ENCODE measurements at places on chromosomes 6 and 20. TPM values are rescaled to one million over a fixed set of nuclear protein-coding genes. Genes with fewer than 3 reads are reported as not detected.

DNA sequence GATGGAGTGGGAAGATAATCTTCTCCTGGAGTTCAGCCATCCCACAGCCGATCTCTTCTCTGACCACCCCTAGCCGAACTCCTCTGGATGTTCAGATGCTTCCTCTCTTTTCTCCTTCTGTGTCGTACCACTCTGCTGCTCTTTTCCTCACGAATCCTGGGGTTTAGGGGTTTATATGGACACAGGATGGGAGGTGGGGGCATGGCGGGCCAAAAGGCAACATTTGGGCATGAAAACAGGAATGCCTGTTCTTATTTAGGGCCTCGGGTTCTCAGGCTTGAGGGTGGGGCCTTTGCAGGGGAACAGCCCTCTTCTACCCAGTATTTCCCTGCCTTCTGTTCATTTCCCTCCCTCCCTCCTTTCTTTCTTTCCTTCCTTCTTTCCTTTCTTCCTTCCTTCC, 112.7 kb downstream of the SLC35B3 start:
- H3K36me3 ChIP-seq: no peaks in the 10 kb centered on the region
- no peak overlapping the region for H3K4me3 ChIP-seq
- no peaks in the 10 kb centered on the region for H3K4me1 ChIP-seq
- ATAC-seq: no peak
- no peaks in the 10 kb centered on the region for H3K27me3 ChIP-seq
- no peak overlapping the region for H3K27ac ChIP-seq

GRCh38 chr6:108588586-108588985, 27.9 kb downstream of the FOXO3 start:
- peak overlapping the region; percentile 86 for H3K27ac ChIP-seq
- no peak for ATAC-seq
- H3K27me3 ChIP-seq: no peaks in the 10 kb centered on the region

DNA sequence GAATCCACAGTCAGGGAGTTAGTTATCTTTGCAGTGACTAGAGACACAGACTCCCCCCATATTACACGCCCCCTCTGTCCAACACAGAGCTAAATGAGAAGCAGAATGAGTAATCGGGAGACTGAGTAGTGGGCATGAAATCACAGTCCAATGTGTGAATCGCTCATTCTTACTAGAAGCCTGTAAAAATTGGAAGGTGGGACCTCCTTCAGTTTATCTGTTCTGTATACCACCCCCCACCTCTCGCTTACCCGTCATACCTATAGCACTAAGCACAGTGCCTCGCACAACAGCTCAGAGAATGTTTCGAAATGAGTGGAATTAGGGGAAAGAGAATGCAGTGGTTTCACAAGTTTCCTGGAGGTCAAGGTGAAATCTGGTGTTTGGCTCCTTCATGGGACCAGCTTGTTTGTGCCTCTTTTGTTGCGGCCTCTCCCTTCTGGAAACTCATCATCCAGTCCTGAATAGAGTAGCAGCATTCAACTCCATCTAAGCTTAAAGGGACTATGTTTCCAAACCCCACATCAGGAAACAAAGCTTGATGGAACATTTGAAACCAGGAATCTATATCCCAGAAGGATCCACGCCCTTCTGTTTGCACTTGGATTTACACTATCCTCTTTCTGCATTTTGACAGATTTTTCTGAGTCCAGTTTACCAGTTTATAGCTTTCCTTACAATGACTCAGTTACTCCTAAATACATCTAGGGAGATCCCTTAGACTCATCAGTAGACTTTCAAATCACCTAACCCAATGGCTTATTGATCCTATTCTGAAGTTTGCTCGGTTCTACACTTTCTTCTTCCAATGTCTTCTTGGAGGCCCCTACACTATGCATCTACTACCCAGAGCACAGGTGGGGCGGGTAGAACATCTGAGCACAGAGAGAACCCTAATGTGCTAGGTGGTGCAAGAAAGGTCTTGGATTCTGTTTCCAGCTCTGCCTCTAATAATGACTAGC, 59.2 kb upstream of the PIM1 start:
- H3K27me3 ChIP-seq: no peaks in the 10 kb centered on the region
- no peaks in the 10 kb centered on the region for H3K4me1 ChIP-seq
- H3K36me3 ChIP-seq: no peaks in the 10 kb centered on the region
- no peak overlapping the region for H3K27ac ChIP-seq

GRCh38 chr20:38049800-38050199, 16.3 kb downstream of the RPRD1B start:
- no peak for ATAC-seq
- no peak overlapping the region for H3K4me3 ChIP-seq
- no peak overlapping the region for H3K27ac ChIP-seq

SLC32A1 gene
- total RNA-seq: not detected

DNA sequence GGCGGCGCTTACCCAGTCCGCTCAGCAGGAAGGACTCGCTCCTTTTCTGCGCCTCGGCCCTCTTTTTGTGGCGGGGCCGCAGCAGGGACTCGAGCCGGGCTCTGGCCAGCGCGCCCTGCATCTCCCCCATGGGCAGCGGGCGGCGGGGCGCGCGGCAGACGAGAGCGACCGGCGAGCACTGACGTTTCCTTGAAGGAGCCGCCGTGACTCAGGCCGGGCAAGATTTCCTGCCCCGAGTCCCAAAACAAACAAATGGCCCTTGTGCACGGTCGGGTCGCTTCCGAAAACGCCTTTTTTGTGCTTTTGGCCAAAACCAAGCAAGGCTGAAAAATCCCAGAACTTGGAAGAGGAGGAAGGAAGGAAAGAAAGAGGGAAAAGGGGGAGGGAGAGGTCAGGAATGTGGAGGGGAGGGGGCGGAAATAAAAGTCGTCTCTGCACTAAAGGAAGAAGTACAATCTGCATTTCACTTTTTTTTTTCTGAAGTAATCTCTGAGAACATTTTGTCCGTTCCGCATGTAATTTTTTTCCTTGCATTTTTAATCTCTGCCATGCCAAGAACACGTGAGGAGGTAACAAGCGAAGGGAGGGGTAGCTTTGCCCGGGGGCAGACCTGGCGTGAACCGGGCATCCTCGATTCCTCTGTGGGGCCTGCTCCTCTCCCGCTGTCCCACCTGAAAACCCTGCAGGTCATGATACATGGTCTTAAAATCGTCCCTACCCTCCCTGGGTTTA, 123.3 kb upstream of the SLC2A12 start:
- H3K27ac ChIP-seq: peak overlapping the region; percentile 92
- H3K27me3 ChIP-seq: no peaks in the 10 kb centered on the region
- ATAC-seq: peak; percentile 37
- H3K36me3 ChIP-seq: no peaks in the 10 kb centered on the region

DNA sequence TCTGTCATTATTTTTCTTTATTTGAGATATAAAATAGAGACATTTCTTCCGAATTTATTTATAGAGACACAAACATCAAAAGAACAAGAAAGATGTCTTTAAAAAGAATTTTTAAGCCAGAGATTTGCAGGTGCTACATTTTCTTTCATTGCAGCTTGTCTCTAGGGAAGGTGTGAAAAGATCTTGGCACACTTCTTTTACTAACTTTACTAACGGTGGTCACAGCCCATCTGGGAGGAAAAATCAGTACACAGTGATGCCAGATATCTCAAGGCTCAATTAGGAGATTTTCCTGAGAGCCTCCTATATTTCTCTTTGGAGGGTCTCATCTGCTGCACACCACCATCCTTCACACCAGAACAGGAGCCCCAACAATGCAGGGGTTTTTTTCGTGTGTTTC, 29.5 kb downstream of the ABRACL start:
- no peak overlapping the region for H3K27ac ChIP-seq
- H3K27me3 ChIP-seq: no peaks in the 10 kb centered on the region
- no peak overlapping the region for H3K4me3 ChIP-seq
- H3K36me3 ChIP-seq: no peaks in the 10 kb centered on the region
- no peak for ATAC-seq

- no peaks in the 10 kb centered on the region for H3K36me3 ChIP-seq
- H3K4me1 ChIP-seq: no peaks in the 10 kb centered on the region
- no peak overlapping the region for H3K4me3 ChIP-seq
These were observed 199.0 kb downstream of the MYLK4 start for GRCh38 chr6:2551705-2552104.

ZC2HC1B gene
- total RNA-seq: not detected

GRCh38 chr6:36227379-36228228, 31.1 kb downstream of the BRPF3 start:
- peaks cover 98% of the 10 kb centered on the region for H3K36me3 ChIP-seq
- no peak overlapping the region for H3K4me3 ChIP-seq
- H3K4me1 ChIP-seq: no peaks in the 10 kb centered on the region

GRCh38 chr6:168708984-168709383, 268.0 kb downstream of the SMOC2 start:
- no peak for ATAC-seq
- H3K27ac ChIP-seq: no peak overlapping the region
- H3K4me3 ChIP-seq: no peak overlapping the region
- peaks cover 13% of the 10 kb centered on the region for H3K4me1 ChIP-seq
- no peaks in the 10 kb centered on the region for H3K36me3 ChIP-seq
- no peaks in the 10 kb centered on the region for H3K27me3 ChIP-seq

DNA sequence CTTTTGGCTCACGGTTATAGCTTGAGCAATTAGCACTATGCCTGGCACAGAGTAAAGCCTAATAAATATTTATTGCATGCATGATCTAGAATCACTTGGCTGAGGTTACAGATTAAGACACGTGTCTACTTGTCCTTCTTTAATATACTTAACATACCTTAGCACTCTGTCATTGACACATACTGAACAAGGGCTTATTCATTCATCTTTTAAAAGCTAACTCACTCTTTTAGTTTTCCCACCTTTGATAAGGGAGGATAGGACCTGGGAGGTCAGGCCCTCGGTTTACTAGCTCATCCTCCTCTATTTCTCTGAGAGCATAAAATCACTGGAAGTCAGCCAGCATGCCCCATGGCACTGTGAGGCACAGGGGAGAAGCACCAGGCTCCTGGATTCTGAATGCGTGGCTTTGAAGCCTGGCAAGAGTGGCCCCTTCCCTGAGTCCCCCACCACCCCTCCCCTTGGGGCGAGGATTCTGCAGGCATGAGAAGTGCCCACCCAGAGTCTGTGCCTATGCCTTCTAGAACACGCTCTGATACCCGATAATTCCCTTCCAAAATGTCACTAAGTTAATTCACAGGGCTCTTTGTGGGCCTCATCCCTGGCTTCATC, 11.2 kb downstream of the ZCCHC3 start:
- no peaks in the 10 kb centered on the region for H3K36me3 ChIP-seq
- no peaks in the 10 kb centered on the region for H3K4me1 ChIP-seq
- no peak overlapping the region for H3K4me3 ChIP-seq
- H3K27me3 ChIP-seq: no peaks in the 10 kb centered on the region

DNA sequence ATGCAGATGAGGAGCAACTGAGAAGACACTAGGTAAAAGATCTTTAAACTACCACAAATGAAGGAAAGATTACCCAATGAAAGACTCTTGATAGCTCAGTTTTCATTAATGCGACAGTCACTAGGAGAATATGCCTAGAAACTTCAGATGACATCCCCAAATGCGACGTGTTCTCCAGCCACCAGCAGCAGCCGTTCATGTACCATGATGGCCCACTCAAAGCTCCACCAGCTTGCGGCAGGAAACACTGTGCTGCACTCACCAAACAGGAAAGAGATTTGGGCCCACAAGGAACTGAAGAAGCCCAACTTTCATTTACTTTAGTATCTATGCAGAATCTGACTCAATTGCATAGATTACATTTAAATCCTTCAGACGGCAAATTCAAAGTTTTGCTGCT, 7.5 kb downstream of the DIDO1 start:
- no peak for ATAC-seq
- no peaks in the 10 kb centered on the region for H3K27me3 ChIP-seq
- H3K4me1 ChIP-seq: peaks cover 10% of the 10 kb centered on the region
- H3K27ac ChIP-seq: no peak overlapping the region
- no peaks in the 10 kb centered on the region for H3K36me3 ChIP-seq

DNA sequence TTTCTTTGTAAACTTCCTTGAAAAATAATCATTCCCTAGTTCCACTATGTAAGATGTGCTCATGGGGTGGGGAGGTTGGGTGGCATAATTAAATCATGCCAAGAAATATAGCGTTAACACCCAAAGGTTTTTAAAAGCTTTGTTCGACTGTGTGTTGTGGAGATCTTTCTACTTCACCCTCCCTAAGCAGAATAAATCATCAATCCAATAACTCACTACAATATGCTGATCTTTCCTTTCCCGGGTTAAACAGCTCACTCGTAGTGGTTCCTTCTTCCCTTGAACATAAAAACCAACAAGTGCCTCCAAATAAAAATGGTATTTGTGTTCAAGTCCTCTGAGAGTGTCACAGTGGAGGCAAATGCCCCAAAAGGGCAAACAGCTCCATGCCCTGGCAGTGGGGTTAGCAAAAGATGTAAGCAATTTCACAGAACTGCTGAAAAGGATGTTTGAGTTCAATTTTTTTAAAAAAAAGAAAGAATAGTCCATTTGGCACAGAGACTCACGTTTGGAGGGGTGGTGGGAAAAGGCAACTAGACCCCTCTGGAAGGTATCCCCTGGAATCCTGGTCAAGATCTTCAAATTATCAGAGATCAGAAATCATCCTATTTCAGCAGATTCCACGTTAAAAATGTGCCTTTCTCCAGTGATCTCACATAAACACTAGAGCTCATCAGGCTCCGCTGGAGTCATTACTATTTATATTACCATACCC, 99.1 kb downstream of the TFAP2A start:
- H3K27ac ChIP-seq: peak overlapping the region; percentile 41
- H3K27me3 ChIP-seq: no peaks in the 10 kb centered on the region
- H3K36me3 ChIP-seq: no peaks in the 10 kb centered on the region
- ATAC-seq: peak; percentile 6
- H3K4me3 ChIP-seq: peak overlapping the region; percentile 23

SLC12A5 gene
- not detected for total RNA-seq

DNA sequence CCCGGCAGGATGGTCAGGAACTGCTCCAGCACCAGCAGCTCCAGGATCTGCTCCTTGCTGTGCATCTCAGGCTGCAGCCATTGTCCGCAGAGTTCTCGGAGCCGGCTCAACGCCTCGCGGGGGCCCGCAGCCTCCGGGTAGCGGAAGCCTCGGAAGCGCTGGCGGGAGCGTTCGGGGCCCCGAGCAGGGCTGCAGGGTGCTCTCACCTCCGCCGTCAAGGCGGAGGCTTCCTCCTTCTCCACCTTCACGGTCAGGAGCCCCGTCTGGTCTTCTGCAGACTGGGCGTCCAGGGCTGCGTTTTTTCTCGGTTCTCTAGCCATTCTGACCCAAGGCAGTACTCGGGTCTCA, 434 bp downstream of the ZKSCAN4 start:
- H3K27ac ChIP-seq: peak overlapping the region; percentile 67
- no peaks in the 10 kb centered on the region for H3K36me3 ChIP-seq
- peak; percentile 16 for ATAC-seq

- peak within 1 kb of the TSS; percentile 31 for H3K4me3 ChIP-seq
- H3K27ac ChIP-seq: peak within 1 kb of the TSS; percentile 78
- ATAC-seq: peak; percentile 85
- H3K36me3 ChIP-seq: no peaks in the 10 kb centered on the region
- no peaks in the 10 kb centered on the region for H3K4me1 ChIP-seq
These were observed at the start of the genes DEFB124 and REM1 for GRCh38 chr20:31474758-31475427. Gene DEFB124 (minus strand): TSS chr20:31475127. CDS start chr20:31473013, 2,114 bp downstream. Gene REM1 (plus strand): TSS chr20:31475288. CDS start chr20:31476446, 1,158 bp downstream.

DNA sequence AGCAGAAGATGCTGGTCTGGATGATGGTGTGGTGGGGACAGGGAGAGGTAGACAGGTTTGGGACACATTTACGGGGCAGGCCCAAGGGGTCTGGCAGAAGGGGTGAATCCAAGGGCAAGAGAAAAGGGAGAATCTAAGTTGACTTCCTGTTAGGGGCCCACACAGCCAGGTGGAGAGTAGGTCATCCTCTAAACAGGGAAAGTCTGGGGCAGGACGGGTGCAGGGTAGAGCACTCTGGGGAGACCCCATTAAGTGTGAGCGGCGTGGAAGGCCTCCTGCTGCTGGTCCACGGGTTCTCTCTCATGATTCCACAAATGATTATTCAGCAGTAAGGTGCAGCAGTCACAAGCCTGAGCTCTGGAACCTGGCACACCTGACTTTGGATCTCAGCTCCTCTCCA, 2.7 kb downstream of the SRXN1 start:
- no peak overlapping the region for H3K4me3 ChIP-seq
- peaks cover 44% of the 10 kb centered on the region for H3K4me1 ChIP-seq
- ATAC-seq: no peak
- H3K27me3 ChIP-seq: no peaks in the 10 kb centered on the region

GSTA3 gene
- total RNA-seq: not detected

Measured in gastroesophageal sphincter (tissue), 4 donors.